ENCODE measurements at places on chromosomes 3 and 15. TPM values are rescaled to one million over a fixed set of nuclear protein-coding genes. Genes with fewer than 3 reads are reported as not detected.
A peak's percentile ranks its signal among the peaks of the same experiment; 100 is the strongest.

ITIH3 gene
- total RNA-seq, result not detected

A4GNT gene
- not detected for total RNA-seq

GRCh38 chr3:177781686-177782161, 584.4 kb upstream of the TBL1XR1 start:
- DNase-seq, result no peak

- DNase-seq, result no peak
Observed at GRCh38 chr3:71251156-71251775, 332.3 kb downstream of the FOXP1 start.

GRCh38 chr3:188468196-188468595, 314.2 kb downstream of the LPP start:
- DNase-seq, result no peak

DNA sequence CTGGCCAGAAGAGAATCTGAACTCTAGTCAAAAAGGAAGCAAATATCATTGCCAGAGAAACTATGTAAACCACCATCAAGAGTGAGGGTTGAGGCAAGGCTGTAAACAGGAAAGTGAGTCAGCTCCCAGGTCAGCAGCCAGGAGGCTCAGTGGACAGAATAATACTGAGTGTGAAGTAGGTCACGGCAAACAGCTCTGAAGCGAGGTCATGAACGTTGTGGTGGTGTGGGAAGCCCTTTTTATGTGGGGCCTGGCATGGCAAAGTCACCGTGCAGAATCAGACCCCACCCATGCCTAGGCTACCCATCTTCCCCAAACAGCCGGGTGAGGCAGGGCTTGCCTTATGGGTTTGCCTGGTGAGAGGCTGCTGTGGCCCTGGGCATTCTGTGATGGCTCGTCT, 43.9 kb downstream of the THBS1 start:
- DNase-seq, result peak; percentile 75

PIERCE2 gene
- total RNA-seq, result not detected

DNA sequence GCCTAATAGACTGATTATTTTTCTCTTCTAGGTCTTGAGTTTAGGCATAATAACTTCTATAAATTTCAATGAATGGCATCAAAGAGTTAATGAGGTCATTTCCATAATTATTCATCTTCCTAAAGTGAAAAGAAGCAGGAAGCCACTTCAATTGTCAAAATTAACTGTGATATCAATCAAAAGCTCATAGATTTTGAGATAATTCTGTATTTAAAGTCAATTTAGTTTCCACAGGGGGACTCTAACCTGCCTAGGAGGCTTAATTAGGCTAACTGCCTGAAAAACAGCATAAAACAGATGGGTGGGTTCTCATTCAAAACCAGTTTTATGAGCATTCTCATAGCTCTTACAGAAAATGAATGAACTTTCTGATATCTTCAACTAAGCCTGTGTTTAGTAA, 177.8 kb downstream of the OTOL1 start:
- DNase-seq, result no peak

DNA sequence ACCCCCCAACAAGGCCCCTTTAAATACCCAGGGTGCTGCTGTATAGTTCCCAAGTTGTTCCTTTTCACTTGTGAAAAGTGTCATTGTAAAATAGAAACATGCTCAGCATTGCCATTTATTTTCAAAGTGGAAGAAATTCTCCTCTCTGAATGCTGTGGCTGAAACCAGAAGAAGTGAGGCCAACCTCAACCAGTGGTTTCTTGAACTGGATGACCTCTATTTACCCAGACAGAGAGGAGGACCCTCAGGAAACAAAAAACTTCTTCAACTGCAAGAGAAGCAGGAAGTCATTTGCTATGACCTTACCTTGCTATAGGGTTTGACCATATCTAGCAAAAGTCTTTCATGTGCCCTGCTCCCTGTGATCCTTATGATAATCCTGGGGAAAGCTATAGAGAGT, 209.7 kb upstream of the RARB start:
- DNase-seq, result no peak

DNA sequence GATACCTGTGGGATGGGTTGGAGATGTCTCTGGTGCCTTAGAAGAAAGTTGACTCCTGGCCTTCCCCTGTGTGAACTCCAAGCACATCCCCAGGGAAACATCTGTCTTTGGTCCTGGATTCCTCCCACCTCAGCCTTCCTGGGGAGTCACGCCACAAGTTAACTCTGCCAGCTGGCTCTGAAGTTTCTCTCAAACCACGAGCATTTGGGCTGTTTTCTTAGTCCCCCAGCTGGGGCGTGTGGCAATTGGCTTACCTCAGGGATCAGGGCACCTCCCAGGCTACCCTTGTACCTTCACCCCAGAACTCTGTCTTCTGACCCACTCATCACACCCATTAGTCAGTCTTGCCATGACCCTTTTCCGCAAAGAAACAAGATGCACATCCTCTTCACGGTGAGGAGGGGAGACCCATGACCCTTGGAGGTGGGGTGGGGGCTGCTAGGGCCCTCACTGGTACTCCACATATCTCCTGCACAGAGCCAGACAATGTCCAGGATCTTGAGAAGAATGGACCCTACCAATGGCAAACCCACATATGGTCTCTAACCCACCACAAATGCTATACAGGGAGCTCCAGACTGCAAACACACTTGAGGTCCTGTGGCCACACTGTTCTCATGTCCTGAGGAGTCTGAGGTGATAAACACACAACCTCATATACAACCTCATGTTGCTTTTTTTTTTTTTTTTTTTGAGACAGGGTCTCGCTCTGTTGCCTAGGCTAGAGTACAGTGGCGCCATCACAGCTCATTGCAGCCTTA, 3.9 kb downstream of the NEIL1 start:
- DNase-seq, result peak; percentile 28

GRCh38 chr3:128681369-128681829, 30.8 kb upstream of the RPN1 start:
- no peak for DNase-seq

DNA sequence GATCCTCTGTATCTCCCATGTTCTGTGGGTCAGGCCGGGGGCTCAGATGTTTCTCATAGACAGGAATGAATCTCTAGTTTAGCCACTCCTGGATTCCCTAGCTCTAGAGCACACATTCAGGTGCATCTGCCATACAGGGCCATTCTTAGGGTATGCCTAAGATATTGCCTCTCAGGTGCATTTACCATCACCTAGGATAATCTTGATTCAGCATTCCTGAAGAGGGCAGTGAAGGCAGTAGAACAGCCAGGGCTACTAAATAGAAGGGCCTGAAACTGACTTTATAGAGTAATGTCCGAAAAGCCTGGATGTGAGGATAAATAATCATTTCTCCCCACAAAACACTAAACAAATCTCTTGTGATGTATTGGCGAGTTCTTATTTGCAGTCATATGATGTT, 882.0 kb downstream of the AGBL1 start:
- no peak for DNase-seq

DNA sequence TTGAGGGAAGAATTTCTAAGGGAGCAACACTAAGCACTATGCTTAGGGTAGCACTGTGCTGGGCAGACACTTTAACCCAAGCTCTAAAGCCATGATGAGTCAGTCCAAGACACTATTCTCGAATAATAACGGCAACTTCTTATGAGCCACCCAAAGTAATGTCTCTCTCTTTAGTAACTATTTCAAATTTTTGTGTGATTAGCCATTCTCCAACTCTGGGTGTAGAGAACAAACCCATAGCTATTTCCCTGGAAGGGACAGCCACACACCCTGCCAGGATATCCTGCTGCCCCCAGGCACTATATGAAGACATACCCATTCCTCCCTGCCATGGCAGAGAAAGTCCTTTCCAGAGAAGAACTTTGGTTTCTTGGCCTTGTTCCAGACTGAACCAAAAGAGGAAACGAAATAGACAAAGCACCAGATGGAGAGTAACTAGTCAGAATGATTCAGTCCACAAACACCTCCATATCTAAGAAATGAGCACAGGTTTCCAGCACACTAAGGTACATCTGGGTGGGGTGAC, 384.9 kb upstream of the THBS1 start:
- DNase-seq, result no peak

- DNase-seq, result no peak
Observed at GRCh38 chr15:43911235-43911781, 84.5 kb downstream of the WDR76 start.

DNA sequence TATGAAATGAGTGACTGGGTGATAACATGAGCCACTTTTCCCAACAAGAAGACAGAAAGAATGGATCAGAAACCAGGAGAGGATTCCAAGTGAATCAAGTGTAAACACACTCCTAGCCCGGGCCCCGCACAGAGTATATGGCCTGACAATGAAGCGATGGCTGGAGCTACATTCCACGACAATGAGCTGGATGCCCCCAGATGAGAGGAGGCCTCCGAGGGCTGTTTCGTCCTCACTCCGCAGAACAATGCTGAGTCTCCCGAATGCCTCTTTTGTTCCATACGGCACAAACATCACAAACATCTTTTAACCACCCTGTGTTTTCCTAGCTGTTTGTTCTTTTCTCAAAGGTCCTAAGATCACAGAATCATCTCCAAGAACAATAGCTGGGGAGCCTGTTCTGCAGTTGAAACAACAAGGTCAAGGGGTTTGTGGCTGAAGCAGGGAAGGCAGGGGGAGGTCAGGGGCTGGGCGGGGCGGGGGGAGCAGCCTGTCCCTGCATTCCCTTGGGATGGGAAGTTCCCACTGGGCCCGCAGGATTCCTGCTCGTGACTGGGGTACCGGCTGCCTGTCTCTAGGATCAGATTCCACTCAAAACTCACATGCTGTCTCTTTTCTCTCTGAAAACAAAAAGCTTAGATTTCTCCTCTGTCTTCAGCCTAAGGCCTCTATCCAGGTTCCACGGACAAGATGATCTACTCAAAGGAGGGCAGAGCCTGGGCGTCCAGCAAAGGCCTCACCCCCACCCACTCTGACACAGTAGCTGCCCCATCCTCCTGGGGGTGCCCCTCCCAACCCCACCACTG, 151.3 kb downstream of the XXYLT1 start:
- no peak for DNase-seq

DNA sequence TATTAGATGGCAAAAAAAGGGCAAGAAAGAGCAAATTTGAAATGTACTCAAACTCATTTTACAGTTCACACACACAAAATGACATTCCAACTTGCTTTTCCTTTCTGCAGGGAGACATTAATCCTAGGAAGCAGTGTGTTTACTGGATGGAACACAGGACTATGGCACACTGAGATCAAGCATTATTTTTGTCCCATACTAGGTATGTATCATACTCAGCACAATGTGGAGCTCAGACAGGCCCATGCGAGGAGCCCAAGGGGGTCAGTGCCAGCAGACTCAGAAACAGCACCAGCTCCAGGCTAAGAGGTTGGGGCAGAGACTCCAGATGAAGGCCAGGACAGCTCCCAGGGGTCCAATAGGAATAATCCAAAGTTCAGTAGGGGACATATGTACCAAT, 30.8 kb upstream of the SLC35G2 start:
- DNase-seq, result no peak

DNA sequence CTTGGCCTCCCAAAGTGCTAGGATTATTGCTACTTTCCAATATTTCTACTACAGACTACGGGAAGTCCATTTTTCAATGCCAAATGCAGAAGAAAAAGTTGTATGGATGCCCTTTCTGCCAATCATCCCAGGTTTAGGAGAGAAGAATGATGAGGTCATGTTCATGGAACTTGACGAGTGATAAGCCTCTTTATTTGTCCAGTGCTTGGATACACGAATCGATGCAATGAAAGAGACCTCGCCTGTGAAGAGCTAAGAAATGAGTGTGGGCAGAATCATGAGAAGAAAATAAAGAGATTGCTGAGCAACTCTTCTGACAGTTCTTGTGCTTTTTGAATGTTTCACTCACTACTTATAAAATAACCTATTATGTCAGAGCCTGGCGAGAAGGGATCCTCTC, 996 bp upstream of the SLC28A1 start:
- DNase-seq, result no peak

FBXW12 gene
- not detected for total RNA-seq

PARP6 gene
- total RNA-seq, result 135 TPM

- DNase-seq, result no peak
Observed at GRCh38 chr15:53910852-53911251, 67.4 kb upstream of the UNC13C start.

- no peak for DNase-seq
Observed at GRCh38 chr15:49110158-49110944, 45.0 kb downstream of the COPS2 start.

CLDN18 gene
- not detected for total RNA-seq

GRCh38 chr3:39130026-39130425, 22.5 kb downstream of the TTC21A start:
- DNase-seq, result no peak

- DNase-seq, result no peak
Observed at GRCh38 chr3:29514170-29514569, 233.3 kb downstream of the RBMS3 start.

- no peak for DNase-seq
Observed at GRCh38 chr15:74843445-74843828, 481 bp upstream of the ULK3 start.

DNA sequence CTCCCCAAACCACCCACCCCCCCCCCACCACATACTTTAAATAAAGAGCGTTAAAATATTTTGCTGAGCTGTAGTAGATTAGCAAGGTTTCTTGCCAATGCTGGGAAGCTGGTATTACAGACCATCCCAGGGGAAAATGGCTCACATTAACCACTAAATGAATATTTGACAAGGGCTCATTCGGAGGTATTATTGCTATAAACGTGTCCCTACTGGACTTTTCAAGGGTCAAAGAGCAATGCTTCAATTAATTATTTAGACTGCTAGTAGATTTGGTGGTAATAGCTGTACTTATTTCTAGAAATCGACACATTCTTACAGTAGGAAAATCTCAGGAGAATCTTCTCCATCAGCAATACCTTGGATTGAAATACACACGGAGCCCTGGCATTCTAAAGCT, 5.2 kb downstream of the SOX2 start:
- no peak for DNase-seq

CHMP2B gene
- 29.1 TPM for total RNA-seq

- no peak for DNase-seq
Observed at GRCh38 chr3:123872621-123873020, 11.5 kb downstream of the MYLK start.

CASR gene
- 0.10 TPM for total RNA-seq

DNA sequence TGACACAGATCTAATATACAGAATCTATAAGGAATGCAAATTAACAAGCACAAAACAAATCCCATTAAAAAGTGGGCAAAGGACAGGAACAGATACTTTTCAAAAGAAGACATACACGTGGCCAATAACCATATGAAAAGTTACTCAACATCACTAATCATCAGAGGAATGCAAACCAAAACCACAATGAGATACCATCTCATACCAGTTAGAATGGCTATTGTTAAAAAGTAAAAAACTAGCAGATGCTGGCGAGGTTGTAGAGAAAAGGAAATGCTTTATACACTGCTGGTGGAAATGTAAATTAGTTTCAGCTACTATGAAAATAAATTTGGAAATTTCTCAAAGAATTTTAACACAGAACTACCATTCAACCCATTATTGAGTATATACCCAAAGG, 50.7 kb downstream of the ADAMTS17 start:
- no peak for DNase-seq

- DNase-seq, result no peak
Observed at GRCh38 chr15:57551715-57552677, 39.7 kb upstream of the MYZAP start.

All from natural killer cell (primary cell).